Fibroblast of upper back skin (primary cell): ENCODE measurements at places on chromosomes 2 and 18.
A peak's percentile ranks its signal among the peaks of the same experiment; 100 is the strongest.

- DNase-seq, result peak; percentile 80
Observed at GRCh38 chr2:207254591-207255464, 89.1 kb upstream of the KLF7 start.

GRCh38 chr2:75582840-75583239 lies 22.1 kb upstream of the EVA1A start:
- DNase-seq, result peak; percentile 44

DNA sequence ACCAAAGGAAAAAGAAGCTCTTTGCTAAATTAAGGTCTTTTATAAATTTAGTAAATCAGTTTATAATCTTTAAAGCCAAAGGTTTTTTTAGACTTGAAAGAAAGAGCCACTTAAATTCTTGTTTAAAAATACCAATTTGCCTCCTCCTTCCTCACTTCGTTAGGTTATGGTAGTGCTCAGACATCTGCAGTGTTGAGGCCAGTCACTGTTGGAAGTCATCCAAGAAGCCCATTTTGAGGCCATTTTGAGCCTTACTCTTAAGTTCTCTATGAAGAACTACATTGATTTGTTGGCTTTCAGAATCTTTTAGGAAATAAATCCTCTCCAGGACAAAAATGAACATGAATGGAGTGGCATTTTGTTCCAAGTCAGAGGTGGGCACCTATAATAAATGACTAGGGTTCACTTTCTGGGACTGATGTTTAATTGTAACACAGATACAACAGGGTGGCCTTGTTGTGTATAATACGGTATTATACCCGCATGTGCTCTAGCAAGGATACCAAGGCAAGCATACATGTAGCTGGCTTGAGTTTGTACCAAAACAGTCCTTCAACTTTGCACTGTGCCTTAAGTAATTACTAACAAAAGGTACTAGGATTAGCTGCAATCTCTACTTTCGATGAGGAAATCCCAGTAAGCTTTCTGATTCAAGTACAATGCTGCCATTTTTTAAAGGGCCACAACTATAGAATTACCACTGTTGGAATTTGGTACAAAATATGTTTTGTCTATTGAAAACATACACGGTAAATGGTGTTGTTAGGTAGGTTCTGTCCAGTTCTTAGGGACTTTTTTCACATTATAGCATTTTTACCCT lies 22.8 kb downstream of the SLC66A3 start:
- peak; percentile 43 for DNase-seq

GRCh38 chr2:217955881-217956493 lies 46.8 kb downstream of the TNS1 start:
- DNase-seq, result no peak

DNA sequence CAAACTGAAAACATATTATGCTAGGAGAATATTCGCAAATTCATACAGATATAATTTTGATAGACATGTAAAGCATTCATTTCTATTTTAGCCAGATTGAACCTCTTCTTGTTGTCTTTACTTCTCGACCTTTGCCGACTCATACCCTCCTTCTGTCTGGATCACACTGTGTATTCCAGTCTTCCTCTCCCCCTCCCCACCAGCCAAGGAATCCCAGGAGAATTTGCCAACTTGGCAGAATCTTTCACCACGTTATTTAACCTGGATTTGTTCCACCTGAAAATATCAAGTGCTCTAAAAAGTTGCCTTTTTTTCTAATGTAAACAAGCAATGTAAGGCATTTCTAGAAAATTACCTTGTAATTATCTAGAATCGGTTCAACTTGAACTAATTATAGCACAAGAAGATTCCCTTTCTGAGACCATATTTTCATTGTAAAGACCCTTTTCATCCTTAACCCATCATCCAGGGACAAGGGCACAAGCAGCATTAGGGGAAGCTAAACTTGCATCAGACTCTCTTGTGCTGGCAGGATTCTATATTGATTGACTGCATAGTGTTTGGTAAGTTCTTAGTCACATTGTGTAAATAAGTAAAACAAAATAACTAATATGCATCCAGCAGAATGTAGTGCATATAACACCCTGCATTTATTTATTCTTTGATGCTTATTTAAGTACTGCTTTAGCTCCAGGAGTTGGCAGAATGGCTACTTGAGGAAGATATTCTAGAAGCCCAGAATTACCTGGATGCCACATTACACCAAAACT lies 1328.7 kb upstream of the NXPH2 start:
- no peak for DNase-seq

- no peak for DNase-seq
Observed at GRCh38 chr2:216002101-216002678, 11.2 kb downstream of the MREG start.
